Stimulated activated CD4-positive, alpha-beta T cell treated with anti-CD3 and anti-CD28 coated beads, Interleukin-1b, Interleukin-23, amount 100 ng/mL, for 24 hours (primary cell): ENCODE measurements at places on chromosomes 7 and 10.

DNA sequence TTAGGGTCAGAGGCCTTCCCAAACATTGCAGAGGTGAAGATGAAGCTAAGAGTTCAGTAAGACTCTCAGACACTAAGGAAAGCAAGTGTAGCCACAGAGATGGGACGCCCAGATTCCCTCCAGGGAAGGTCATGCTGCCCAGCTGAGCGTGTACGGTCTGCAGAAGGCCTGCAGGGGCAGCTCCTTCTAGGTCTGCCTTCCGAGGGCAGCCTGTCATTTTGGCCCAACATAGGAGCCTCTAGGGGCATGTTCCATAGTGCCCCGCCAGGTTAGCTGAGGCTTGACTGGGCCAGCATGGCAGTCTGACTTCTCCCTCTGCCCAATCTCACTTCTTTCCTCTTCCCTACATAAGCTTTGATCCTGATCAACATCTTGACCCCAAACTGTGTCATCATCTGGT is 130.7 kb downstream of the PIP4K2A start:
- DNase-seq, result no peak

DNA sequence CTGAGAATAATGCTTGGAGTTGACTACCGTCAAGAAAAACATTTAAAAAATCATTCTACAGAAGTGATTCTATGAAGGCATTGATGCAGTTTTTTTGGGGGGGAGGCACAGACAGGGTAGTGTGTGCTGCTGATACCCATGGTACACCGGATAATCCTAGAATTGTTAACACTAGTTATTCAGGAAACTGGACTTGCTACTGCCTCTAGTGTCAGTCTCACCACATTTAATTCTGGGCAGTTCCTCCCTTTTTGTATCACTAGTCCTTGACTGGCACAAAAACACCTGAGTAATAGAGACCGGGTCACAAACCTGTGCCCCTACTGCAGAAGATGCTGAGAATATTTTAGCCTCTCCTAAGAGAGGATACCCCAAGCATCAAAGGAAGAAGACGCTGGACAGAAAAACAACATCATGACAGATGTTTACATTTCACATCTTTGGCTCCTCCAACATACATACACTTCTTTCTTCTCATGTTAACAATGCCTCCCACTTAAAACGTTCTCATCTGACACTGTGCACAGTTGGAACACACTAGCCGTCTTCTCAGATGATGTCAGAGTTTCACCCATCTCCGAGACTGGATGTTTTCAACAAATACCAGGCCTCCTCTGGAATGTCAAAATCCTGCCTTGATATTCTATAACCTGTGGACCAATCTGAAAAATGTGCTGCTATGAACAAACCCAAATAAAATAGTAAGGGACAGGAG is 13.1 kb upstream of the TCAF1 start:
- DNase-seq, result no peak

- no peak for DNase-seq
Observed at GRCh38 chr10:49502358-49502757, 36.6 kb downstream of the ERCC6 start.

GRCh38 chr10:7411671-7412128 is 866 bp upstream of the SFMBT2 start:
- DNase-seq, result no peak

DNA sequence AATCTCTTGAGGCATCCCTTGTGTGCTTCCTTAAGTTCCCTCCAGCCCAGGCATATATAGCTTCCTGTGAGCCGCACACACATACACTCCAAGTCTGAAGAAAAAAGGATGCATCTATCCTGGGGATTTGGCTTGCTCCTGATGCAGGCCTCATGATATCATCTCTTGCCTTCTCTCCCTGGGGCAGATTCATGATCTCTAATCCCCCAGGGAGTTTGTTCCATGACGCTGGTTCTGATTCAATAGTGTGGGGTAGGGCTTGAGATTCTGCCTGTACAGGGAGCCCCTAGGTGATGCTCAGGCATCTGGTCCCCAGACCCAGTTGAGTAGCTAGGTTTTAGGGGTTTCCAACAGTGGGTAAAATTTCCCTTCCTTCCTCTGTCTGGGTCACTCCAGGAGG is 1.5 kb downstream of the PON1 start:
- no peak for DNase-seq

- no peak for DNase-seq
Observed at GRCh38 chr7:48454750-48455192, 283.5 kb downstream of the ABCA13 start.
